ENCODE measurements at places on chromosomes 7 and 10. TPM values are rescaled to one million over a fixed set of nuclear protein-coding genes. Genes with fewer than 3 reads are reported as not detected.

The SPDYE8 gene
- not detected for total RNA-seq

The TMEM229A gene
- not detected for total RNA-seq

The BICC1 gene
- 74.9 TPM for total RNA-seq

The GBX1 gene
- not detected for total RNA-seq

The PDCD11 gene
- total RNA-seq, result 21.6 TPM

The TSPAN12 gene
- total RNA-seq, result 2.0 TPM

The ARHGAP12 gene
- 54.7 TPM for total RNA-seq

The COMMD3 gene
- 63.5 TPM for total RNA-seq

Data from bronchial smooth muscle cell (primary cell).